ENCODE measurements at places on chromosomes 2 and 18.

DNA sequence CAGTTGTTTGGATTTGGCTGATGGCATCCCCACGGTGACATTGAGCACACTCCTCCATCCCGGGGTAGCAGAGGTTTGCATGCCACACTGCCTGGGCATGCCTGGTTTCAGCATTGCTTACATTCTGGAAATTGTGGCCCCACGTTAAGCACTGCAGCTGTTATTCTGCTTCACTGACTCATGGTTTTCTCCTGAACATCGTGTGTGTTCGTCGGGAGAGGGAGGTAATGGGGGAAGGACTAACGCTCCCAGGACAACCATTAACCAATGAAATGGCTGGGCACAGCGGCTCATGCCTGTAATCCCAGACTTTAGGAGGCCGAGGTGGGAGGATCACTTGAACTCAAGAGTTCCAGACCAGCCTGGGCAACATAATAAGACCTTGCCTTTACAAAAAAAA is 28.2 kb upstream of the YWHAQ start:
- peak; percentile 32 for DNase-seq

GRCh38 chr2:15956751-15957736 is 16.7 kb downstream of the MYCN start:
- DNase-seq = no peak

GRCh38 chr2:237869343-237870102 is 10.1 kb downstream of the RAMP1 start:
- no peak for DNase-seq

- no peak for DNase-seq
Observed at GRCh38 chr18:49094136-49094535, 143.4 kb upstream of the SMAD7 start.

DNA sequence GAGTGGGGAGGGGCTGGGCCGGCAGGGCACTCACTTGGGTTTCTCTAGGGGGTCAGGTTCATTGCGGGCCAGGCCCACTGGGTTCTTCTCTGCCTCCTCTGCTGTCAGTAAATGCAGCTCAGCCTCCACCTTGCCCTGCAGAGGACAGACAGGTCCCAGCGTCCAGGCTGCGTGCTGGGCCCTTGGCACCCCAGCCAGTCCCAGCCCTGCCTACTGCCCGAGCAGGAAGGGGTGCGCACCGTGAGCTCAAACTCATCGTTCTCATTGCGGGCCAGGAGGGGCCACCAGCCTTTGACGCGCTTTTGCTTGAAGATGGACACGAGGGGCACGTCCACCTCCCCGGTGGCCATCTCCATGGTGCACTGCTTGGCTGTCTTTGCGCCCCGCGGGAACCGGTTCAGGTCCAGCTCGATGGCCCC is 17.3 kb downstream of the OTOF start:
- no peak for DNase-seq

DNA sequence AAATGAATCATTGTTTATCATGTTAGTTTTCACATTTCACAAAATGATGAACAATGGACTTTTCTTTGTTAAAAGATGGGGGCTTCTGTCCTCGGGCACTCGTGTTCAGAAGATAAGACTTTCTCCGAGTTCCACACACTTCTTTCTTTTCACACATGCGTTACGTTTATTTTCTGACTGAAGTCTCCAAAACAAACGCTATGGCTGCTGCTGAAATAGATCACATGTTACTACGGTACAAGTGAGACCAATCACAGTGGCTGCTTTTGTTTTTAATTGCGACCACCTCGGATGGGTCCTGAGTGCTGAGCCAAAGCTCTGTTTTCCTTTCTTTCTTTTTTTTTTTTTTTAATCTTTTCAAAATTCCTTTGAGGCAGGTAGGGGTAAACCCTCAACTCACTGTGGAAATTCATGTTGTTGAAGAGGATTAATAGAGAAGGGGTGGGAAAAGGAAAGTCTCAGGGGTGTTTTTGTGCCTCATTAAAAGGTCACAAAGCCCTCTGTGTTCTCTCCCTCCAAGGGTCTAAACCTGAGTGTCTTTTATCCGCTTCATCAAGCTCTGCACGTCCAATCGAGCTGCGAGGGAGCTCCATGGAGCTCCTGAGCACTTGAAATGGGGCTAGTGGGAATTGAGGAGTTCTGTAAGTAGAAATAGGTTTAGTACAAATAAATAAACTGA is 48.2 kb downstream of the ARL4C start:
- DNase-seq = no peak

- no peak for DNase-seq
Observed at GRCh38 chr18:62771494-62772270, 56.3 kb downstream of the PHLPP1 start.

DNA sequence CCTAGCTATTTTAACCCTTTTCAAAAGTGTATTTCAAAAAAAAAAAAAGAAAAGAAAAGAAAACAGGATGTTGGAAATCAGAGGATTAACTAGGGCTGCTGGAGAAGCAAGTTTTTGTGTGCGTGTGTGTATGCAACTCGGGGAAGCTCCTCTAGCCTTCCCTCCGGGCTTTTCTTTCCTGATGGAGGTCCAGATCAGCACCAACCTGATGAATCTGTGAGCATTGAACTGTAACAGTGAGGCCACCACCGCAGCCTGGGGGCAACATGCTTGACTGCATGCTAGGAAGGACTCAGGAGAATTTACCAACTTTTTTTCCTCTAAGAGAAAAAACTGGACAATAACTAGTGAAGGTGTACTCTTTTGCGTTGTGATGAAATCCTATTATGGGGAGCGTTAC is 2.3 kb downstream of the OBSL1 start:
- DNase-seq = no peak

DNA sequence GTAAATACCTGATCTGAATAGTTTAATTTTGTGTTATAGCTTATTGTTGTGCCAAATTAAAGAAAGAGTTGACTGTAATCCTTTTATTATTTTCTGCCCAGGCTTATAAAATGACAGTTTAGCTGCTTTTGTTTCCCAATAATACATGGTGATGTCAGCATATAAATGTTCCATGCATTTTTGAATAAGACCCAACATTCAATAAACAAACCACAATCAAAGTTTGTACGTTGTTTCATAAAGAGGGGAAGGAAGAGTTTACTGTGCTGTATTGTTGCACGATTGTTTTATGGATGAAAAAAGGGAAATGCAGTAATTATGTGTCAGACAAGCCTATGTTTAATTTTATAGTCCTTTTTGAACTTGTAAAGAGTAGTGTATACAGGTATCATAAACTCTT is 177.2 kb upstream of the SCN7A start:
- no peak for DNase-seq

DNA sequence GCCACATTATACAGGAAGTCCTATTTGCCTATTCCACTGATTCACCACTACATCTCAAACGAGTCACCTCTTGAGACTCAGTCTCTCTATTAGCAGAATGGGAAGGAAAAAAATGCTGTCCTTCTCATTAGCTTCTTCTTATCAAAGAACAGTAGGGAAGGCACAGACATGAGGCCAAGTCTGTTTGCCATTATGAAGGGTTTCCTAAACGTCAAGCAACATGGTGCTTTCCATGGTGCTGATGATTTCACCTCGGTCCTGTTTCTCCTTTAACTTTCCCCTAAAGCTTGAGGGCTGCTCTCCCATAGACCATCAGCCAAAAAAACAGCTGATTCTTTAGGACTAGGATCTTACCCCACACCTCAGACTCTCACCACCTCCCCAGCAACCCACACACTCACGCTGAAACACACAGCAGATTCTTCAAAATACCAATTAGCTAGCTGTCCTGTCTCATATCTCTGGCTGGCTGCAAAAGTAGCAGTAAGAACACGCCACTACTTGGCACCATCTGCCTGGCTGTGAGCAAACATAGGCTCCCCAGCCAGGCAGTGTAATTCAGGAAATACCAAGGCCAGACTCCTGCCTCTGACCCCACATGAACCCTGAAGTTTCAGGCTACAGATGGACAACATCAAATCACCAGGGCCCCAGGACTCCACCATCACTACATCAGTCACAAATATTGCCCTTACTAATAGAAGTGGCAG is 30.5 kb downstream of the GALNT14 start:
- no peak for DNase-seq

DNA sequence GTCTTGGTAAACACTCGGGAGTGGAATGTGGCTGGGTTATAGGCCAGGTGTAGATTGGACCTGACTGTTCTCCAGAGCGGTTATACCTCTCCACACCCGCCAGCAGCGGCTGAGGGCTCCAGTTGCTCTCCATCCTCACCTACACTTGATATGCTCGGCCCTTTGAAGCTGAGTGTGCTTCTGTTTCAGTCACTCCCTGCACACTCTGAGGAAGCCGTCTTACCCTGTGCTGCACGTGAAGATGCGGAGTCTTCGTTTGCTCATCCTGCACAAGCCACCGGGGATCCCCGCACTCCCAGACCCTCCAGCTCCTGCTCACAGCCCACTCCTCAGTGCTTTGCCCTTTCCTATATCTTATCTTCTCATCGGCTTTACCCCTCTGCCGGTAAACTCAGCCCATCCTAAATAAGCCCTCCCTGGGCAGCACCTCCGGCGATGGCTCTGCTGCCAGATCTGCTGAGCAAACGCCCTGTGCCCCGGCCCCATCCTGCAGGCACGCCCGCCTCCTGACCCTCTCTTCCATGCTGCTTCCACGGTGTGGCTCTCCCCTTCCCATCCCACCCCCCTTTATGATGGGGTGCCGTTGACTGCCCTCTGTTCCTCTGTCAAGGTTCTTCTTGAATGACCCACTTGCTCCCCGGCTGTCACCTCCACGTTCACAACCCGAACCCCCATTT is 47.3 kb upstream of the ODC1 start:
- DNase-seq = peak; percentile 81

GRCh38 chr2:242030858-242031257 is 161.3 kb downstream of the RTP5 start:
- DNase-seq = no peak

GRCh38 chr2:12737738-12738485 is 21.2 kb downstream of the TRIB2 start:
- DNase-seq = no peak

DNA sequence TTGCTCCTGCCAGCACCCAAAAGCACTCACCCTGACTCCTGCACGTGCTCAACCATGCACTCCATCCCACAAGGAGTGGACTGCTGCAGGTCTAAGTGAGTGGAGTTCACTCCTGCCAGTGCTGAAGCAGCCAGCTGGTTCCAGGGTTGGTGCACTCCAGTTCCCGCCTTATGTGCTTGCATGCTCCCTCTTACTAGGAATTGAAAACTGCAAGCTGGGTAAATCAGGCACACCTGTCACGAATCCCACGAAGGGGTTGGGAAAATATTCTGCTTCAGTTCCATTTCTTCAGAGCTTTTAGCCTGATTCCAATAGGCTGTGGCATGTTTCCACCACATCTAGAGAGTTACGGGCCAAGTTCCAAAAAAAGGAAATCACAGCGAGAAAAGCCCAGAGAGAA is 1365.5 kb upstream of the CHAC2 start:
- DNase-seq = no peak

DNA sequence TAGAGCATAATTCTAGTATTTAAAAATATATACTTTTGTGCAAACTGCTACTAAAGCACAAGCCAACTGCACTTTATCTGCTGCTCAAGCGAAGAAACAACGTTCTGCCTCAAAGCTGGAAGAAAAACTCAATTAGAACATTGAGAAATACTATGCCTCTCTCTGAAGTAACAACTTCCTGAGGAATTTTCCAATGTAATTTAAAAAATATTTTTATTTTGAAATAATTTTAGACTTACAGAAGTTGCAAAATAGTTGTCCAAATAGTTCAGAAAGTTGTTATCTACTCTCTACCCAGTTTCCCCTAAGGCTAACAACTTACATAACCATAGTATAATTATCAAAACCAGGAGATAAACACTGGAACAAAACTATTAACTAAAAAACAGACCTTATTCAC is 12.3 kb upstream of the POLI start:
- DNase-seq = no peak

GRCh38 chr2:181658444-181658843 is 1.5 kb upstream of the CERKL start:
- peak; percentile 22 for DNase-seq

DNA sequence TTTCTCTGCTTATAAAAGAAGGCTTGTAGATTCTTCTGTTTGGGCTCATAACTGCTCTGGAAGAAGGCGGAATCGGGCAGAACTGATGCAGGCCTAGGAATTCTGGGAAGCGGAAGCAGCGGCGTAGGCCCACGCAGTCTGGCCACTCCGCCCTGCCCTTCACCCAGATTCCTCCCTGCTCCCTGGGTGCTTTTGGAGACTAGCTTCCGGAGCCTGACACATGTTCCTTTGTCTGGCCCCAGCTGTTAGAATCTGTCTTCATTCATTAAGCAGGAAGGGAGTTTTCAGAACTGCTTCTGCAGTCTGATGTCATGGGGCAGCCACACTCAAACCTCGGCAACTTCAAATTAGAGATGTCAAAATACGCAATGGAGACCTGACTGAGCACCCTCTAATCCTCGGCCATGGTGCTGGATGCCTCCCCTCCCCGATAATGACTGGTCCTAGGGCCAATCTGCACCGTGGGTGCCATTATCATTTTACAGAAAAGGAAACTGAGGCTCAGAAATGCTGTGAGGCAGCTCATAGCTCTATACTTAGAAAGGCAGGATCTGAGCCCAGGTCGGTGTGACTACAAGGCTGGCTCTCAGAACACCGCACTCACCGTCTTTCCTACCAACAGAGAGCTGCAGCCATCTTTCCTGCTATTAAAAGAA is 275.7 kb downstream of the MYCN start:
- no peak for DNase-seq

DNA sequence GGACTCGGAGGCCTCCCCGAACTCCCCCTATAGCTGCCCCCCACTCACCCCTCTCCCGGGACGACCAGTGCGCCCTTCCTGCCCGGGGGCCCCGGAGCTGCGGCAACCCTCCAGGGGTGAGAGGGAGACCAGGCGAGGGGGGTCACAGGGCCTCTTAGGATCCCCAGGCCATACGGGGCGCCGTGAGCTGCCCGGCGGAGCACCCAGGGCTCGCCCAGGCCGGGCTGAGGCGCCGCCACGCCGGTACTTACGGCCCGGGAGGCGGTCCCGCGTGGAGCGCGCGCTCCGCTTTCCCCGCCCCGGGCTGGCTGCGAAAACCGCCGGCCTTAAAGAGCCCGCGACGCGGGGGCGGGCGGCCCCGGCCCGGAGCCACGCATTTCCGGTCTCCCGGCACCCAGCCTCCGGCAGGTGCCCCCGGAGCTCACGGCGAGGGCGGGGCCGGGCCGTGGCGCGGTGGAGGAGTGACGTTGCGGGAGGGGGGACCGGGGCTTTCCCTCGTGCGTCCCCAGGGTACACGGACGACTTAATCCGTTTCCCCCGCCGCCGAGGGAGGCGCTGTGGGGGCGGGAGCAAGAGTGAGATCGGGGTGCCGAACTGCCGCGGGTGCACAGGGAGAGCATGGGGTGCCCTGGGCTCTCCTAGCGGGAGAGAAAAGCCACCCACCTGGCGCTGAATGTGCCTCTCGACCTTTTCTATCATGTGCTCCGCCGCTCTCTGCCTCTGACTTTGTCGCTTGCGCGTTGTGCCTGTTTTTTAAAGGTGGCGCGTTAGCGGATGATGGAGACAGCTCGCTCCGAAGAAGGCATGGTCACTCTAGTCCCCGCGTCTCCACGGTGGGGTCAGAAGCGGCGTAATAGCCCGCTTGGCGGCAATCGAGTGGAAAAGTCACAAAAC is at the start of gene METTL21A:
Gene METTL21A (minus strand): TSS at position 381 of the 894 bp plus-strand sequence. CDS start 1,019 bp downstream, outside the sequence.
- peak; percentile 81 for DNase-seq

- DNase-seq = no peak
Observed at GRCh38 chr2:4914036-4914435, 778.1 kb upstream of the SOX11 start.

All from NCI-H510A treated with DMSO at 0.1 percent for 48 hours (cell line).